ENCODE measurements at places on chromosomes 7 and 10.

GRCh38 chr10:115790220-115790619 is 482.8 kb downstream of the GFRA1 start:
- no peak for DNase-seq

DNA sequence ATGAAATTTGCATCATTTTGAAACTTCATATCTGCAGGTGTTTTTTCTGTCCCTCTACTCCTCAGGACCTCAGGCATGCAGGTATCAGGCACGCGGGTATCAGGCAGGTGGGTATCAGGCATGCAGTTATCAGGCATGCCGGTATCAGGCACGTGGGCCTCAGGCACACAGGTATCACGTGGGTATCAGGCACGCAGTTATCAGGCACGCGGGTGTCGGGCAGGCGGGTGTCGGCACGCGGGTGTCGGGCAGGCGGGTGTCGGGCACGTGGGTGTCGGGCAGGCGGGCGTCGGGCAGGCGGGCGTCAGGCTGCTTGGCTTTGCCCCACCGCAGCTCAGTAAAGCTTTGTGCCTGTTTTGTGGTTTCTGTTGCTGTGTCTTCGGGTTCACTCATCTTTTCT is 8.7 kb downstream of the SPRN start:
- no peak for DNase-seq

- no peak for DNase-seq
These were observed 102.2 kb downstream of the GRM8 start for GRCh38 chr7:127150543-127150942.

GRCh38 chr7:93332172-93332571 is 100.0 kb downstream of the VPS50 start:
- no peak for DNase-seq

DNA sequence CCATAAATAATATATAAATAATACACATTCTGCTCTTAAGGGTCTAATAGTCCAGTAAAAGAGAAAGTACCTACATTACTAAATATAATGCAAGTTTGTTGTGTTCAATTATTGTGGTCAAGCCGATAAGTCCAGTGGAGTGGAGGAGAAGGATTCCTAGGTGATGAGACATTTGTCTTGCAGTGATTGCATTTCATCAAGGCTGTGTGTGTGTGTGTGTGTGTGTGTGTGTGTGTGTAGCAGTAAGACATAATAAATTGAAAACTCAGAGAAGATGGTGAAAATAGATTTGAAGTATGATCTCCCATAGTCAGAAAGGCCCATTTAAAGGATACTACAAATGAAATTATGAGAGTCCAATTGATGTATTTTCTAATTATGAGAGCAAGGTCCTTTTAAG is 192.5 kb upstream of the SEMA3C start:
- DNase-seq: no peak

DNA sequence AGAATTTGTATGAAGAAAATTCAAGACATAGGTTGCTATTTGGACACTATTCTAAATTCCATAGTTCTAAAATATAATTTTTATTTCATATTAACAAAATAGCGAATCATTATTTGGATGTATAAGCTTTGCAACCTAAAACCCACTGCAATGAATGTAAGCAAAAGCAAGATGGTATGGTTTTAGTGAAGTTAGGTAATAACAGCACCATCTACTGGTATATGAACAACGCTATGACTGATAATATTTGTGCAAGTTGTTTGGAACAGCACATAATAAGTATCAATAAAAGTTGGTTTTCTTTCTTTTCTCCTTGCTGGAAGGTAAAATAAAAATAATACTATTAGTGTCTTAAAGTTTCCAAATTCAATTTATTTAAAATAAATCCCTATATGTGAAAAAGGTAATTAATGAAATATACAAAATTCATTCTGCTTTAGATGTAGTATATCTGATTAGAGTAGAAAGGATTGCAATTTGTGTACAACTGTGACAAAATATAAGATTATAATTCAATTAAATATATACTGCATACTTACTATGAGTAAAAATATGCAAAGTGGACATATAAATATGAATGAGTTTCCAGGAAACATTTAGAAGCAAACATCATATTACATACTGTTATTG is 79.0 kb upstream of the LSM8 start:
- DNase-seq: no peak

DNA sequence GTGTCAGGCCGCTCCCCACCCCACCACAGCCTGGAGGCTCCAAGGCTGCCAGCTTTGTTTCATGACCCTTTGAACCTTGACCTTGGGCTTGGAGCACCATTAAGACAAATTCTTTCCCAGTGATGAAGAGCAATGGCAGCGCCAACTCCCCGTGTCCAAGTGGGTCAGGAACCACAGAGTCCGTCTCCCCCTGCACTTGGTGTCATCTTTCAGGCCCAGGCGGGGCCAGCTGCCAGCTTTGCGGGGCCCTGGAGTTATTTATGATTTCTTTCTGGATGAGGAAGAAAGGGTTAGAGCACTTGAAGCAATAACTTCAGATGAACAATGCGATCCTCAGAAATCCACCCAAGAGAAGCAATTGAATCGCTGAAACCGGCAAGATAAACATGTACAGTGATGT is 110.8 kb downstream of the MYL10 start:
- DNase-seq: no peak

DNA sequence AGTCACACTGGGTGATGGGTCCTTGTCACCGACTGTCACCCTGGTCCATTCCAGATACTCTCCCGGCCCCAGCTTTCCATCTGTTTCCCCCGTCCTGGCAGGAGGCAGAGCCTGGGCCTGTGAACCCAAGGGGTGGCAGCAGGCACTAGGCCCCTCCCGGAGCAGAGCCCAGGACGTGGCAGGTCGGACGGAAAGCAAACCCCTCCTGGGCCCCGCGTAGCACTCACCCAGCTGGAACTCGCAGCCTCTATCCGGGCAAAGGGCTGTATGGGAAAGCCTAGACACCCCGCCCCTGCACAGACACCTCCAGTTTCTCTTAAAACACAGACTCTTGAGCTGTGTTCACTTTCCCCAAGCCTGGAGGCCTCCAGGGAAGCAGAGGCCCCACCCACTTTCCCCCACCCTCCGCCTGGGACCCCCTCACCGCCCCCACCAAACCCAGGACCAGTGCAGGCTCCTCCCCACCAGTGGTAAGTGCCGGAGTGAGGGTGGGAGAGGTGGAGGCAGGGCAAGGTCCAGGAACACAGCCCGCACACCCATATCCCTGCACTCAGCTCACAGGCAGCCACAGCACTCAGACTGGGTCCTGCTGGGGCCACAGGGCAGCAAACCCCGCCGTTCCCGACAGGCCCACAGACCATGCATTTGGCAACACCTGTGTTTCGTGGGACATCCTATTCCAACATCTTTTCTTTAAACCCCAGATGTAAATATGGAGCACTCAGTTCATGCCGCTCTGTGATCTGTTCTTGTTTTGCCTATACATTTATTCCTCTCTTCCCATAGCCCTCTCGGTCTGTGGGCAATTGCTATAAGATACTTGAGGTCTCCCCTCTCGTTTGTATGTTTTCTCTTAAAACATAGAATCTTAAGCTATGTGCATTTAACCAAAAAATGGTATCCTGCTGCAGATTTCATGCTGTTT is 98.2 kb upstream of the PDGFA start:
- DNase-seq: no peak

DNA sequence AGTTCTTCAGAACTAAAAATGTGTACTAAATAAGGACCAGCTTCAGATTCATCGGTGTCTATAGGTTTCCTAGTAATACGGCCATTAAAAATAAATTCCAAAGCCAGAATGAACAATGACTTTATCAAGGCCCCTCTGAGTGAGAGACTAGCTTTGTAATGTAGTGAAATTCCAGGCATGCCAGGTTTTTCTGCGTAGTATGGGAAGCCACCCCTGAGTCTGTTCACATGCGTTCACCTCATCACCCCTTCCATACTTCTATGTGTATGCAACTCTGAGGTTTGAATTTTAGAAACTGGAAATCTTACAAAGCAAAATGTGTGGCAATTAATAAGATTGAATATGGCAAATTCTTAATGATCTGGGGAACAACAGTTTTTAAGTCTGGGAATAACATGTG is 24.5 kb downstream of the RNF32 start:
- no peak for DNase-seq

DNA sequence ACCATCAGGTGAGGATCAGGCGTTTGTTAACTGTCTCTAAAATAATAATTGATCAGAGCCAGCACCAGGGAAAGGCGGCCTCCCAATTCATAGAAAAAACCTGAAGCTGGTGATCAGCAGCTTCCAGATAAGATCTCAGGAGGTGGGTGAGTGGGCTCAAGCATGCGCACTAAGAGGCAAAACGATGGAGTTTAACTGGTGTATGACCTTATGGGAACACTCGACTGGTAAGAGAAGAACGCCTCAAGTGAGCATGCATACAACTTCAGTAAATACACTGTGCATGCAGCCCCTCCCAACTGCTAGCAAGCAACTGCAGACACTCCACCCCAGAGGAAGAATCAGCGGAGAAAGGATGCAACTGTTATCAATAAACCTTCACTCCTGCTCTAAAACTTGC is 18.1 kb downstream of the RAPGEF5 start:
- no peak for DNase-seq

DNA sequence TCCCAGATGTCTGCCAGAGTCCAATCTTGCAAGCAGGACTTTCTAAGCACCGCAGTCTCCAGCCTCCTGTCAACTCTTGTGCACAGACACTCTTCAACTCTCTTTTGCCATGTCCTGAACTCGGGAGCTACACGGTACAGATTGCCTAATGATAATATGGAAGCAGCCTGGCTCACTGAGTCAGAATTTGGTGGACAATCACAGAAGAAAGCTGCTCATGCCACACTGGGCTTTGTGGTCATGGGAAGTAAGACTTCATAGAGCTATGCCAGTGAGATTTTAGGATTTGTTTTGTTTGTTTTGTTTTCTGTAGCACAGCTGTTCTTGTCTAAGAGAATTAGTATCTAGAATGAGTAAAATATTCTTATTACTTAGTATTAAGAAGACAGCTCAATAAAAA is 144.1 kb upstream of the PRSS58 start:
- no peak for DNase-seq

- no peak for DNase-seq
These were observed 974.0 kb upstream of the GHITM start for GRCh38 chr10:83165265-83165664.

DNA sequence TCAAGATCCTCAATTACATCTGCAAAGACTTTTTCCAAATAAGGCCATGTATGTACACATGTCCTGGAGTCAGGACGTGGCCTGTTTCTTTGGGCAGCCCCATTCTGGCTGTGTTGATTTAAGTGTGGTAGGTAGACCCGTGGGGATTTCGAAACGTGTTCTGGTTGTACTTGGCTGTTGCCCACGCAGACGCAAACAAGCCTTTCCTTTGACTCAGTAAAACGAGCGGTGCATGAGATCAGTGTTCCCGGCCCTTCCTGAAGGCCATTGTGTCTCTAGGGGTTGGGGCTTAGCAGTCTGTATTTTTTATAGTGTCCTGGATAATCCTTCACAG is 64.8 kb upstream of the DNAJB6 start:
- no peak for DNase-seq

DNA sequence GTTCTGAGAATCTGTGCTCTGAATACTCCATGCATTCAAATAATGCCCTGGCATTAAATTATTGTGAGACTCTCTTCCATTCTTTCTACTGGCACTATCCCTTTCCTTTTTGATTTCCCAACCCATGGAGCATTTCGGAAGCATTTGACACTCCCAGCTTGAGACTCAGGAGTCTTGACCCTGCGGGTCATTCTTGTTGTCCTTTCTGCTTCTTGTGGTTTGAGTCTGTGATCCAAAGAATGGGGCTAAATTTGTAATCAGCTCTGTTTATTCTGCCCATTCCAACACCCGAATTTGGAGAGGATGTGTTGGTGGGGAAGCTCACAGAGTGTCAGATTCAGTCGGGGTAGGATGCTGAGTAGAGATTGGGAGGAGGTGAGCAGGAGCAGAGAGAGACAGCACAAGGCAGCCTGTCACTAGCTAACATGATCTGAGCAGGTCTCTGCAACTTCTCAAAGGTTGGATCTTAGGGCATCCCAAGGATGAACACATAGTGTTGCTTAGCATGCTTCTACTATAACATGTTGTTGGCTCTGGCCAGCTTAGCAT is 80.4 kb upstream of the BMPER start:
- no peak for DNase-seq

DNA sequence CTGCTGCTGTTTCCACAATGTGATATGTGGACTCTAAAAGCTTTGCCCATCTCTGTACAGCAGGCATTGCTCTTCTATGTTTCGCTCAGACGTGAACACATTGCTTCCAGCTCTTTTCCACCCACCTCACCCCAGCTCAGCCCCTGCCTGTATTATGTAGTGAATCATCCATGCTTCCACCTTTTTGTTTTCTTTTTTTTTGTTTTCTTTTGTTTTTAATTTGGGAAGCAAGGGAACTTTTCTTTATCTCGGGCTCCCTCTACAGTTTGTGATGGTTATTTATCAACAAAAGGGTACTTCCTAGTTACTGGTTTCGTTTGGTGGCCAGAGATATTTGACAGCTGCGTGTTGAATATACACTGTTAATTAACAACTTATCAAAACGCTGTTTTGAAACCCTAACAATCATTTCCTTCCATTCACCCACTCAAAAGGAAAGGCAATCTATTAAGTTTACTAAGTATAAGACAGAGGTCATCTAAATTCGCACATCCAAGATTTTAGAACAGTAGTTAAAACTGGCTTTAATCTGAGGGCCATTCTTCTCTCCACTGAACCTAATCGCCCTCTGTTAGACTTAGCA is 127.9 kb upstream of the STK17A start:
- DNase-seq: no peak

- DNase-seq: no peak
These were observed 123.7 kb downstream of the CNOT4 start for GRCh38 chr7:135386181-135386580.

- DNase-seq: no peak
These were observed 830 bp downstream of the MET start for GRCh38 chr7:116672596-116673456.
